ENCODE measurements at places on chromosomes 2 and 18. TPM values are rescaled to one million over a fixed set of nuclear protein-coding genes. Genes with fewer than 3 reads are reported as not detected.
A peak's percentile ranks its signal among the peaks of the same experiment; 100 is the strongest.

DSC3 gene
- total RNA-seq: 0.41 TPM

GALNT5 gene
- not detected for total RNA-seq

ZNF396 gene
- total RNA-seq: 10.4 TPM

ADRA2B gene
- total RNA-seq: 3.5 TPM

CACNB4 gene
- total RNA-seq: 15.1 TPM

B3GNT7 gene
- 15.4 TPM for total RNA-seq

TEKT4 gene
- total RNA-seq: not detected

UXS1 gene
- 16.4 TPM for total RNA-seq

FN1 gene
- total RNA-seq: 1,605 TPM

KIF3C gene
- total RNA-seq: 51.4 TPM

DNA sequence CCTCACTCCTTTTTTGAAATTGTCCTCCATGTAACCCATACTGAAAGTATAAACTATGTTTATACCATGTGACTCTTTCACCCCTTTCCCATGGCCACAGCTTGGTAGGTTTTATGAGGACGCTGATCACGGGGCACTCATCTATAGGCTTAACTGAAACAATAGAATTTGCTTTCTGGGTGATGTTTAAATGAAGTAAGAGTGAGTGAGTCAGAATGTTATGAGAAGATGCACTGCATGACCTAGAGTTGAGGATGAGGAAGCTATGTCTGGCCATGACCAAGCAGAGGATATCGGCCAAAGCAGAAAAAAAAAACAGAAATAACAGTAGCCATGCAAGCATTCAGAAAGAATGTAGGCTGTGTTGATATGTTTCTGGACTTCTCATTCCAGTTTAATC lies 34.9 kb downstream of the SCN1A start:
- DNase-seq: no peak
- no peaks in the 10 kb centered on the region for H3K27me3 ChIP-seq

DNA sequence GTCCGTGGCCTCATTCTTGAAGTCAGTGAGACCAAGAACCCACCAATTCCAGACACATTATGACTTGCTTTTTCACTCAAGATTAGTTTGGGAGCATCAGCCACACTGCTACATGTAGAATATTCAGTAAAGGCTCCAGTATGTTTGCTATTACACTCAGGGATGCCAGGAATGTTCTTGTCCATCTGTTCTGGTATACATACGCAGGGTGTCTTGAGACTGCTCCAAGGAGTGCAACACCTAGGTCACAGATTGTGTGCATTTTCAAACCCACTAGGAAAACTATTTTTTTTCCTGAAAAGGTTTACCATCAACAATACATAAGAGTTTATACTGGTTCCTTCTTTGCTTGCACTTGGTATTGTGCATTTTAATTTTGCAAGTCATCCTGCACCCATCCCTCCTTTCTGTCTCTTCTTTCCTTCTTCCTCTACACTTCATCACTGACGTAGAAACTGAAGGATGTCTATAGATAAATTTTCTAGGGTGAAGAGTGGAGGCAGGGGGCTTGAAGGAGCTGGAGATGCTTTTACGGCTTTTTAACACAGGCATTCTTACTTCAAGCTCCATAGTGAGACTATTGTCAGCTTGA lies 35.3 kb upstream of the MAP2 start:
- H3K36me3 ChIP-seq: no peaks in the 10 kb centered on the region
- no peaks in the 10 kb centered on the region for H3K4me1 ChIP-seq
- H3K4me3 ChIP-seq: no peak overlapping the region
- H3K27ac ChIP-seq: peak overlapping the region; percentile 89
- DNase-seq: no peak
- H3K27me3 ChIP-seq: no peaks in the 10 kb centered on the region

GRCh38 chr18:78151948-78152725 lies 827.5 kb upstream of the SALL3 start:
- H3K36me3 ChIP-seq: no peaks in the 10 kb centered on the region
- no peak for DNase-seq
- H3K4me1 ChIP-seq: no peaks in the 10 kb centered on the region
- no peaks in the 10 kb centered on the region for H3K27me3 ChIP-seq
- H3K27ac ChIP-seq: no peak overlapping the region

- H3K27ac ChIP-seq: no peak overlapping the region
- no peaks in the 10 kb centered on the region for H3K4me1 ChIP-seq
- DNase-seq: no peak
Measured at GRCh38 chr18:63157293-63158011, 162.1 kb downstream of the BCL2 start.

- H3K27ac ChIP-seq: no peak overlapping the region
- no peak overlapping the region for H3K4me3 ChIP-seq
- peaks cover 5% of the 10 kb centered on the region for H3K4me1 ChIP-seq
Measured at GRCh38 chr2:30197570-30198192, 33.7 kb upstream of the LBH start.

DNA sequence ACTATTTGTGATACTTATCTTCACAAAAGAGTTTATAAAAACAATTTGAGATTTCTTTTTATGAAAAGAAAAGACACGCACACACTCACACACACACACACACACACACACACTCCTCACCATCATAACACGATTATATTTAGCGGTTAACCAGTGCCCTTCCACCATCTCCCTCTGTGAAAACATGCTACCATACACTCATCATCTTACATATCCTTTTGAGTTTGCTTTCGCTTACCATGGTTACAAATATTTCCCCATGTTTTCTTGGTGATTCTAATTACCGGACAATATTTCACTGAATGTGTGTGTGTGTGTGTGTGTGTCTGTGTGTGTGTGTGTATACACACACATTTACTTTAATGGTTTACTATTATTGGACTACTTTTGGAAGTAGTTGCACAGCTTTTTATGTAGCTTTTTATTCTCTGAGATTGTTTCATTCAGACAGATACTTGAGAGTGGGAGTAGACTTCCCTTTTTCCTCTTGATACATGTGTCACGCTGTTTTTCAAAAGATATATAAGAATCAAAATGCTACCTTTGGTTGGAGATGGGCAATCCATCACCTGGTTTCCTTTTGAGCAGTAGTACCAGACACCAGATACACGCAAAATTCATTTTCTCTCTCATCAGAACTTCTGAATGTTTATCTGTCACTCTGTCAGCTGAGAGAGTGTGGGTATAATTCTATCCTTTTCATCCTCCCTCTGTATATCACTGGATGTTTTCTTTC lies 138.1 kb downstream of the SETBP1 start:
- no peak for DNase-seq
- H3K4me1 ChIP-seq: peaks cover 6% of the 10 kb centered on the region
- H3K4me3 ChIP-seq: no peak overlapping the region
- H3K27ac ChIP-seq: no peak overlapping the region

- H3K27ac ChIP-seq: no peak overlapping the region
- H3K27me3 ChIP-seq: no peaks in the 10 kb centered on the region
- H3K4me3 ChIP-seq: no peak overlapping the region
- H3K4me1 ChIP-seq: peaks cover 4% of the 10 kb centered on the region
- H3K36me3 ChIP-seq: no peaks in the 10 kb centered on the region
Measured at GRCh38 chr2:29777161-29777560, 144.2 kb downstream of the ALK start.

GRCh38 chr2:152598975-152599759 lies 118.1 kb downstream of the PRPF40A start:
- DNase-seq: no peak
- no peaks in the 10 kb centered on the region for H3K36me3 ChIP-seq
- peak overlapping the region; percentile 80 for H3K27ac ChIP-seq
- no peaks in the 10 kb centered on the region for H3K27me3 ChIP-seq
- H3K4me3 ChIP-seq: no peak overlapping the region

DNA sequence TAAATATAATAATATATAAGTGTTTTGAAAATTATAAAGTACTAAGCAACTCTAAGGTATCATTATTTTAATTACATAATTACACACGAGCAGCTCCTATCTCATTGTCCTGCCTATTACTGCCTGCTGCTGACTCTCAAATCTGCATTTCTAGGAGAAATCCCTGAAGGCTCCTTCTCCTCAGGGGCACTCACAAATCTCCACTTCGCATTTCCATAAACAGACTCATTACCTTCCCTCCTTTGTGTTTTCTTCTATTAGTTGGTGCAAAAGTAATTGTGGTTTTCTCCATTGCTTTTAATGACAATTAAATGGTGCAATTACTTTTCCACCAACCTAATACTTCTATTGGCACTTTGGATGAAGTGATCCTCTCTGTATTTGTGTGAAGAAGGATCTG lies 135.0 kb upstream of the HNMT start:
- H3K4me1 ChIP-seq: peaks cover 5% of the 10 kb centered on the region
- H3K4me3 ChIP-seq: no peak overlapping the region
- no peak overlapping the region for H3K27ac ChIP-seq
- no peaks in the 10 kb centered on the region for H3K27me3 ChIP-seq

GRCh38 chr18:73552171-73552570 lies 595.5 kb downstream of the FBXO15 start:
- no peaks in the 10 kb centered on the region for H3K27me3 ChIP-seq
- H3K4me3 ChIP-seq: no peak overlapping the region
- no peak overlapping the region for H3K27ac ChIP-seq
- DNase-seq: no peak

GRCh38 chr2:61718965-61719364 lies 134.9 kb downstream of the FAM161A start:
- H3K36me3 ChIP-seq: no peaks in the 10 kb centered on the region
- no peaks in the 10 kb centered on the region for H3K4me1 ChIP-seq
- no peaks in the 10 kb centered on the region for H3K27me3 ChIP-seq

DNA sequence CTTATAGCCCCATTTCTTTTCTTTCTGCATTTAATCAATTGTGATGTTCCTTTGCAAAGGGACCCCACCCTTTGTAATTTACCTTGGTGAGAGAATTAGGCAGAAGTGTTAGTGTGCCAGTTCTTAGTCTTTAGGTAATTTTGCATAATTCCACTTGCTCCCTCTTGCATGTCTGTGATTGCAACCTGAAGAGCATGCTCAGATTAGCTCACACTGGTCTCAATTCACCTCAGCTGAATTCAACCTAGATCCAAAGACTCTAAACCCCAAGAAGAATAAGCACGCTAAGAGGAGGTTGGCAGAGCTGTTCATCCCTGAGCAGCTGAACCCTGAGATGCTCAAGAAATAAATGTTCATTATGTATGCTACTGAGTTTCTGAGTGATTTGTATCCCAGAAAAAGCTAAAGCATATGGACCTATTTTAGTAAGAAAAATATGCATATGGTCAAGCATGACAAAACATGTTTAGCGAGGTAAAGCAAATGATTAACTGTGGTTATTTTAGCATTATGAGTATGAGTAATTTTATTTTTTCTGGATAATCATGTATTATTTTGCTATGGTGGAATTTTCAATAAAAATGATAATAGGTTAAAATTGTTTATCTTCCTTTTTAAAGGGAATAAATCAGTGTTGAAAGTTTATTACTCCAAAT lies 299.2 kb upstream of the ZSWIM2 start:
- H3K4me3 ChIP-seq: no peak overlapping the region
- DNase-seq: no peak
- no peaks in the 10 kb centered on the region for H3K4me1 ChIP-seq
- H3K36me3 ChIP-seq: no peaks in the 10 kb centered on the region
- no peak overlapping the region for H3K27ac ChIP-seq
- no peaks in the 10 kb centered on the region for H3K27me3 ChIP-seq

GRCh38 chr2:198307093-198307492 lies 502.7 kb downstream of the PLCL1 start:
- H3K4me3 ChIP-seq: no peak overlapping the region
- no peaks in the 10 kb centered on the region for H3K36me3 ChIP-seq
- no peaks in the 10 kb centered on the region for H3K4me1 ChIP-seq
- DNase-seq: no peak

- H3K27ac ChIP-seq: no peak overlapping the region
- H3K4me3 ChIP-seq: no peak overlapping the region
- peaks cover 21% of the 10 kb centered on the region for H3K27me3 ChIP-seq
- DNase-seq: no peak
- H3K36me3 ChIP-seq: no peaks in the 10 kb centered on the region
Measured at GRCh38 chr2:222248818-222249217, 50.0 kb downstream of the PAX3 start.

DNA sequence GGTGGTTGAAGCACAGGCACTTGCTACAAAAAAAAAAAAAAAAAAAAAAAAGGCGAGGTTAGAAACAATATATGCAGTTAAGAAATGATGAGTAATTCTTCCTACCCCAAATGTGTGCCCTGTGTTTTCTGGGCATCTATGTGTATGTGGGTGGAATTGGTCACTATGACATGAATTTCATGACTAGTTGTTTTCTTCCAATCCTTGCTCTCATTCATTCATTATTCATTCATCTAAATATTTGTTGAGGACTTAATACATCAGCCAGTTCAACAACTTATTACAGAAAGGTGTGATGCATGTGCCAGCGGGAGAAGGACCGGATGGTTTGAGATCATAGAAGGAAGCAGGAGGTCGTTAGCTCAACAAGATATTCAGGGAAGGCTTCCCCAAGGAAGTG lies 8.3 kb upstream of the EGR4 start:
- no peaks in the 10 kb centered on the region for H3K4me1 ChIP-seq
- H3K4me3 ChIP-seq: no peak overlapping the region
- H3K36me3 ChIP-seq: no peaks in the 10 kb centered on the region
- H3K27ac ChIP-seq: no peak overlapping the region
- H3K27me3 ChIP-seq: peaks cover 71% of the 10 kb centered on the region
- DNase-seq: no peak

- no peaks in the 10 kb centered on the region for H3K4me1 ChIP-seq
- no peak overlapping the region for H3K27ac ChIP-seq
- no peak overlapping the region for H3K4me3 ChIP-seq
- no peaks in the 10 kb centered on the region for H3K27me3 ChIP-seq
- DNase-seq: no peak
Measured at GRCh38 chr2:197925204-197925603, 120.8 kb downstream of the PLCL1 start.

GRCh38 chr2:118889995-118890394 lies 42.5 kb upstream of the EN1 start:
- no peaks in the 10 kb centered on the region for H3K36me3 ChIP-seq
- H3K27me3 ChIP-seq: no peaks in the 10 kb centered on the region
- DNase-seq: no peak
- no peak overlapping the region for H3K4me3 ChIP-seq
- H3K27ac ChIP-seq: no peak overlapping the region

DNA sequence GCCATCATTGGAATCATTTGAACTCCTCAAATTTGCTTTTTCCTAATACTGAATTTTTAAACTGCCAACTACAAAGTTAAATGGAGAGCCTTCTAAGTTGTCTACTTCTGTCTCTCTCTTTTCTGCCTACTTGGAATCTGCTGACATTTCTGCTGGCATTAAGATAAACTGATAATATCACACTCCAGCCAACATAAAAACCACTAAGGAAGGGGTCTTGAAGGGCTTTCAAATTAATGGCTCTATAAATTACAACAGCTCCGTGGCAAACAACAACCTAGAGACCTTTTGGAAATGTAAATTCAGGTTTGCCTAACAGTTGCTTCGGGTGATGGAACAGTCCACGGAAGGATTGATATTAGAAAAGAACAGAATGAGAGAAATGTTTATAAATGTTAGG lies 12.1 kb downstream of the ALPP start:
- H3K36me3 ChIP-seq: no peaks in the 10 kb centered on the region
- DNase-seq: no peak
- H3K4me1 ChIP-seq: no peaks in the 10 kb centered on the region
- peaks cover 61% of the 10 kb centered on the region for H3K27me3 ChIP-seq
- no peak overlapping the region for H3K27ac ChIP-seq
- no peak overlapping the region for H3K4me3 ChIP-seq
